Fibroblast of skin of right quadriceps (primary cell): ENCODE measurements at places on chromosomes 13 and 19.
A peak's percentile ranks its signal among the peaks of the same experiment; 100 is the strongest.

DNA sequence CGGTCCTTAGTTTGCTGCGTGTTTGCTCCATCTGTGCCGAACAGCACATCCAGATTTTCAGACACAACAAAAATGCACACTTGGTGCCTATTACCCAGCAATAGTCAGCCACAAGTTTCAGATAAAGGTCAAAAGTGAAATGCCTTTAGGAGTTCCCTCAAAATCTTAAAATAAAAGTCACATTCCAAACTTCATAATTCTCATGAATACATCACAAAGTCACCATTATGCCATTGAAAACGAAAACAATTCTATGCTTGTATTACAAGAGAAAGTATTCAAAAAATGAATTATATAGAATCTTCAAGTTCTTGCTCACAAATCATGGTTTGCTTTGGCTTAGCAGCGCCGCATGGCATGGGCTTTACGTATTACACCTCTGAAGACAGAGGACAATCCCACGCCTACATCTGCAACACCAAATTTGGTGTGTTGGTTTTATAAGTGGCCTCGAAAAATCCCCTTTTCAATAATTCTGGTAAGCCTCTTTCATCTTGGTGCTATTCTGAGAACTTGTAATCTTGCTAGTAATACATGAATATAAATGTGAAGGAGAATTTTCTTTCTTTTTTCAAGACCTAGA is 26.6 kb downstream of the COL4A1 start:
- DNase-seq = no peak

- no peak for DNase-seq
These were observed 933.4 kb downstream of the SLITRK6 start for GRCh38 chr13:84865783-84866221.

GRCh38 chr13:99955107-99955746 is 16.3 kb downstream of the ZIC5 start:
- DNase-seq = no peak

DNA sequence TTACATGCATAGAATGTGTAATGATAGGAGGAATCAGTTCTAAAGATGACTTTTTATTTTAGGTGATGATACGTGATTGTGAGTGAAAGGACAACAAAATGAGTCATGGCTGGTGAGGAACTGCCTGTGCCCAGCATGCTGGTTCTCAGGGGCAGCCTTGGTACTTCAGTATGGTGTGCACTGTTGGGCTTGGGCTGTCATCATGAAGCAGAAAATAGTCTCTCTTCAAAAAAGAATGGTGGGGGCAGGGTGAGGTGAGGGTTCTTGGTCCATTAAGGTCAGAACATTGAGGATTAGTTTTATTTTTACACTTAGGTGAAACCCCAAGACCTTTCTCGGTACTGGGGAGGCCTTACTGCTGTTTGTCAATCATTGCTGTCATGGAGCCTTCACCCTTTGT is 309.5 kb downstream of the MTUS2 start:
- no peak for DNase-seq

- no peak for DNase-seq
These were observed 199.6 kb downstream of the OXGR1 start for GRCh38 chr13:96794669-96795068.

GRCh38 chr13:28684257-28684656 is 25.3 kb downstream of the POMP start:
- DNase-seq = no peak

DNA sequence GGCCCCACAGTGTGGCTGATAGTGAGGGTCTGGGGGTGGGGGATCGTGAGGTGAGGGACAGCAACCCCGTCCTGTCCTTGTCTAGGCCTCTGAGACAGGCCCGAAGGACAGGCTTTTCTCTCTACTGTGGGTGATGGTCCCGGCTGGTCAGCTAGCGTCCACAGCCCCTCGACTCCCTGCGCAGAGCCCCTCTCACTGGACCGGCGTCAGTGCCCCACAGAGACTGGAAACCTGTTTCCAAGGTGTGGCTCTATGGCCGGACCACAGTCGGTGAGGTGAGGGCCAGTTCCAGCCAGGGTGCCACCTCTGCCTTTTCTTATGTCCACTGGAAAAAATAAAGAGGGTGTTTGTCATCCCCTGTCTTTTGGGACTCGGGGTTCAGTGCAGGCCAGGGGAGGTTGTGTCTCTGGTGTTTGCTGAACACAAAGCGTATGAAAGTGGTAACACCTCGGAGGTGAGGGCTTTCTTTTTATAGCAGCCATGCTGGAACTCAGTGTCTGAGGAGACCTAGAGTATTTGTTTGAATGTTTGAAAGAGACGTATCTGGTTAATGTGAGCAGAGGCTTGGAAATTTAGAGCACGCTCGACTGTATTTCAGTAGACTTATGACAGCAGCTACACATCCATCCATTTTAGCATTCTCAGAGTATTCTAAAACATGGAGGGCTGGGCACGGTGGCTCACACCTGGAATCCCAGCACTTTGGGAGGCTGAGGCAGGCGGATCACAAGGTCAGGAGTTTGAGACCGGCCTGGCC is 22.8 kb downstream of the ATP11A start:
- DNase-seq = no peak

DNA sequence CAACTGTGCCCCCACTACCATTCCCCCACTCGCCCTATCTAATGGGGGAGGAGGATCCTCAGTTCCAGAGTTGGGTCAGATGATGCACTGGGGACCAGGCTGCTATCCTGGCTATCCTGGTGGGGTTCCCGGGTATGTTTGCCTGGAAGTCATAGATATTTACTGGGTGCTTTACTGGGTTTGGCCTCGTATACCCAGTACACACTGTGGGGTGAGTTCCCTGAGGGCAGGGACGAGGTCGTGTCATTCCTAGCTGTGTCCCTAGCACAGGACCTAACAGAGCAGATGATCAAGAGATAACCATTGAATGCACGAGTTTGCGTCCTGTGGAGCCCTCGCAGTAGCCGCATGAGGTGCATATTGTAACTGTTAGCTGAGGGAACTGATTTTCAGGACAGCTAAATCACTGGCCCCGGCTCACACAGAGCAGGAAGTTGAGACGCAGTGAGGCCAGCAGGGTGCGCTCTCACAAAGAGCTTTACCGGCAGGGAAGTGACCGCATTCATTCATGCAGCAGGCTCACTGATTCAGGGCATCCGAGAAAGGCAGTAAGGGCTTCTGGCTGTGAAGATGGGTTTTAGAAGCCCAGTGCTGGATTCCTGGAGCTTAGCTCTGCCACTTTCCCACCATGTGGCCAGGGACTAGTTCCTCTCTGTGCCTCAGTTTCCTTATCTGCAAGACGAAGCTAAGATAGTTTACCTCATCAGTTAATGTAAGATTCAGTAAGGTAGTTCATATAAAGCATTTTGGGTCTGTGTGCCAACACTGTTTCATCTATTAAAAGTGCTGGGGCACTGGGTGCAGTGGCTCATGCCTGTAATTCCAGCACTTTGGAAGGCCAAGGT is 6.0 kb downstream of the RUVBL2 start:
- DNase-seq = peak; percentile 60

- no peak for DNase-seq
These were observed 77.3 kb upstream of the SIAH3 start for GRCh38 chr13:45928843-45929242.

DNA sequence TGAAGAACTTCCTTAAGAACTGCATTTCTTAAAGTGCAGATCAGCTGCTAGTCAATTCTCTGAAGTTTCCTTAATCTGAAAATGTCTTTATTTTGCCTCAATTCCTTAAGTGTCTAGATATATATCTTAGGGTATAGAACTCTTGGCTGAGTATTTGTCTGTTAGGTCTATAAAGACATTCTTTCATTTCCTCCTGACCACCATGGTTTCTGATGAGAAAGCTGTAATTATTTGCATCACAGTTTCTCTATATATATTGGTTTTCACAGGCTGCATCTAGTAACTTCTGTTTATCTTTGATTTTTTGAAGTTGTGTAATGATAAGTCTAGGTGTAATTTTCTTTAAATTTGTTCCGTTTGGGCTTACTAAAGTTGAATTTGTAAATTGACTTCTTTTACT is 15.2 kb downstream of the NDFIP2 start:
- DNase-seq = no peak

- peak; percentile 88 for DNase-seq
These were observed 107.4 kb downstream of the DNAJC3 start for GRCh38 chr13:95784161-95784899.

DNA sequence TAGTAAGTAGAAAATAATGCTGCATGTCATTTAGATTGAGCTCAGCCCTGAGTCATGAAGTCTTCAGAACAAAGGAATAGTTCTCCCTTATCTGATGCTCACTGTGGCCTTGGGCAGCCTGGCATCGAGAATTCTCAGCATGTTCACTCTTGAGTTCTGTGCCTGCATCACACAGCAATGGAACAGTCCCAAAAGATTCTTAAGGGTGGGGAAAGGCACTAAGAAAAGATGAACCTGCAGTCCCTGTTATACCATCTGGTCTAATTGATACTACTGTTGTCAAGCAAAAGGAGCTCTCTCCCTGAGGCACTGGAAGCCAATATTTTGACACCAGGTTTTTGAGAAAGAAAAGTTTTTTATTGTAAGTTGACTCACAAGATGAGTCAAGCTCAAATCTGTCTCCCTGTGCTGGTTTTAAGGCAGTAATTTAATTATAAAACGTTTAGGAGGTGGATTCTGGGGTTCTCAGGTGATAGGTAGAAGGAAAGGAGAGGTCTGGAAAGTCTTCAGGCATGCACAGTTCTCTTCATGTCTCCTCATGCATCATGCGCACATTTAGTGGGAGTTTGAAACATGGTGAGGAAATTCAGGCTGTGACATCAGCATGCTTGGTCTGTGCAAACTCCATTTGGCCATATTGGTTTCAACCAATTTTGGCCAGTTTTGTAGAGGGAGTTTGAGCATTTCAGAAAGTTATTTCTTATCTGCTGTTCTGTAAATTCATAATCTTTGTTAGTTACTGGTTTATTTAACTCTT is 38.1 kb upstream of the ZNF766 start:
- DNase-seq = no peak

GRCh38 chr13:35771898-35772297 is 295.4 kb upstream of the MAB21L1 start:
- DNase-seq = peak; percentile 97

GRCh38 chr19:58498316-58499020 is 13.3 kb downstream of the SLC27A5 start:
- no peak for DNase-seq

GRCh38 chr13:110211735-110212134 is 95.2 kb downstream of the COL4A1 start:
- no peak for DNase-seq

DNA sequence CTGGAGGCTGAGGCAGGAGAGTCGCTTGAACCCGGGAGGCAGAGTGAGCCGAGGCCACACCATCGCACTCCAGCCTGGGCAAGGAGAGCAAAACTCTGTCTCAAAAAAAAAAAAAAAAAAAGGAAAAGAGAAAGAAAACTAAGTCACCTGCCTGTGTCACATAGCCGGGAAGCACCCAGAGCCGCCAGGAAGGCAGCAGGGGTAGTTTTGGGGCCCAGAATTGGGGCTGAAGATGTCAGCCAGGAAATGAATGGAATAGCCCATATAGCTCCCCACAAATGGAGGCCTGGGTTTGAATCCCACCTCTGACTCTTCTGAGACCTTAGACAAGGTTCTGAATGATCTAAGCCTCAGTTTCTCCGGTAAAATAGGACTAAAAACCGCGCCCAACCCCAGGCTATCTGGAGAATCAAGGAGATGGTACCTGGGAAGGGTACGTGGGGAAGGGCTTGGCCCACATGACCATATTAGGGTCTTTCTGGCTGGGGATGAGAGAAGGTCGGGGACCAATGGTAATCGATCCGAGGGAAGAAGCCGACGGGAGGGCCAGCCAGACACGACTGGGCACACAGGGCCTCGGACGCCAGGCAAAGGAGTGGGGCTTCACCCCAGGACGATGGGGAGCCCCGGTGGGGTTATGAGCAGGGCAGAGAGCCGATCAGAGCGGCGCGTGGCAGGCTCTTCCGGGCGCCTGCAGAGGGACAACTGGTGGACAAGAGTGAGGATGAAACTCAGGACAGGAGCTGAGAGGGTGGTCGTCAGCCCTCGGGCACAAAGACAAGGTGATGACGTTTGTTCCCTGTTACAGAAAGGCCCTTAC is 14.4 kb downstream of the CCDC124 start:
- no peak for DNase-seq

GRCh38 chr19:12111943-12112637 is 28.1 kb downstream of the ZNF20 start:
- no peak for DNase-seq

GRCh38 chr13:99878921-99879610 is 92.5 kb downstream of the ZIC5 start:
- DNase-seq = no peak

DNA sequence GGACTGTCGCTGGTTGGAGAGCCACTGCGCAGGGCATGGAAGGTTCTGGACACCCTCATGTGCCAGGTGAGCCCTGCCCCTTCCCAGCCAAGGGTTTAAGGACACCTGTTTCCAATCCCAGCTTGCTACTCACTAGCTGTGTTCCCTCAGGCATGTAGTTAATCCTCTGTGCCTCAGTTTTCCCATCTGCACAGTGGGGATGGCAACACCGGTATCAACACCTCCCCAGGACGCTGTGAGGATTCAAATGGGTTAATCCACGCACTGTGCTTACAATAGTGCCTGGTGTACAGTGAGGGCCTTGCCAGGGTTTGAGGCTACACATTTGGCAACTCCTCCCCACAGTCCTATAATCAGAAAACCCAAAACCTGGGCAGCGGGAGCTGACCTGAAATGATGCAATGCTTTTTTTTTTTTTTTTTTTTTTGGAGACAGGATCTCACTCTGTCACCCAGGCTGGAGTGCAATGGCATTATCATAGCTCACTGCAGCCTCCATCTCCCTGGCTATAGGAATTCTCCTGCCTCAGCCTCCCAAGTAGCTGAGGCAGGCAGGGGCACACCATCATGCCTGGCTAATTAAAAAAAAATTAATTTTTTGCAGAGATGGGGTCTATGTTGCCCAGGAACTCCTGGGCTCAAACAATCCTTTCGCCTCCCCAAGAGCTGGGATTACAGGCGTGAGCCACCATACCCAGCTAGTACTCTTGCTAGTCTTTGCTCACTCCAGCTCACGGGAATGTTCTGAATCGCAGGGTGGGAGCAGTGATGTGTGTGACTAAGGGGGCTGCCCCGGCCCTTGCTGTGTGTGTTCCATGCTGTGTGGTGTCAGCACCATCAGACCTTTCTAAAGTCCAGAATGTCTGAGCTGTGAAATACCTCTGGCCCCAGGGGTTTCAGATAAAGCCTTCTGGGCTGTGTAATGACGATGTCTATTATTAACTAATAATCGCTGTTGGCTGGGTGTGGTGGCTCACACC is 2.3 kb downstream of the ACP4 start:
- no peak for DNase-seq

- no peak for DNase-seq
These were observed 50.7 kb downstream of the ZNF723 start for GRCh38 chr19:22882797-22883196.

GRCh38 chr13:40508767-40509342 is 157.6 kb downstream of the FOXO1 start:
- DNase-seq = no peak
